T follicular helper cell (primary cell): ENCODE measurements at places on chromosomes 7 and 10.
A peak's percentile ranks its signal among the peaks of the same experiment; 100 is the strongest.

DNA sequence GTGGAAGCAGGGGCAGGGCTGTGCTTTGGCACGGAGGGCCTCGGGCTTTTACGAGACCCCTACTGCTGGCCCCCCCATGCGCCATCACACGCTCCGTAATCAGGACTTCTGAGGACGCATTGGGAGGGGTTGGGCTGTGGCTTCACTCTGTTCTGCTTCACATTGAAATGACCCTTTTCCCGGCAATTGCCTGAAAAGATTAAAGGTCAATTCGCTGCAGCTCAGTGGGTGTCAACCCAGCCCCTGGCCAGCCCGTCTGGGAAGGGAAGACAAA lies 41.7 kb upstream of the UBE3C start:
- no peak for DNase-seq

DNA sequence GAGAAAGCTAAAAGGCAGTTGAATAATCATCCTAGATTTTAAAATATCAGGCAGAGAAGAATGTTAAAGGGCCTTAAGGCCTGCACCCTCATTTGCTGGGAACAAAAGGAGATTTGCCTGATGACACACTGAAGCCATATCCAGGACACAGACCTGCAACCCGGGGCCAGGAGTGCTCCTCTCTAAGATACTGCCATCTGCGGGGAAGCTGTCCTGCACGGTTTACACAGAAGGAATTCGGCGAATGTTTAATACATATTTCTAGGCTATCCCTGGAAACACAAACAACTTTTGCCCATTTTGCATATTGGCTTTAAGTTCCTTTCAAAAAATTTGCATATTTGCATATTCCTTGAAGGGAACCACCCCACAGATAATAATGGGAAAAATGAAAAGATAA lies 52.3 kb downstream of the DYNC1I1 start:
- DNase-seq: no peak

- no peak for DNase-seq
Measured at GRCh38 chr7:38950309-38950708, 27.4 kb upstream of the POU6F2 start.

DNA sequence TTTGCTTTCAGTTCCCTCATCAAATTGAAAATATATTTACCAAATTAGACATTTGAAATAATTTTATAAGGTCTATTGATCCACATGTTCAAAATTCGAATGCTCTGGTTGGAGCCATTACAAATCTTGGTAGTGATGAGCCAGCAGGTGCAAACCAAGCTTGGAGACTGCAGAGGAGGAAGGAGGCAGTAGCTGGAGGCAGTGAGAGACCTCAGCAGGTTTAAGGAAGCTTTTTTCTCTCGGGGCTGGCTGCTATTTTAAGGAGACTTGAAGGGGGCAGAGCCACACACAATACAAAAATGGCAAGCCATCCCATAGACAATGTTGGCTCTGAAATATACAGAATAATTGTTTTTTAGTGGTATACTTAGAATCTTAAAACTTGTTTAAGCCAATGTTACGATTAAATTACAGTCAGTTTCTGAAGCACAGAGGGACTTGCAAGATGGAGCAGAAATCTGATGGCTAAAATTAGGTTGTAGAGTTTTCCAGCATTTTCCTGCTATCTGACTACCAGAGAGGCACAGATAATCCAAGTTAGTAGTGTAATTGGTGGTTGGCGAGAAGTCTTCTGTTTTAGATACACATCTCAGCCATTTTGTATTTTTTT lies 185.8 kb downstream of the SNX10 start:
- no peak for DNase-seq

DNA sequence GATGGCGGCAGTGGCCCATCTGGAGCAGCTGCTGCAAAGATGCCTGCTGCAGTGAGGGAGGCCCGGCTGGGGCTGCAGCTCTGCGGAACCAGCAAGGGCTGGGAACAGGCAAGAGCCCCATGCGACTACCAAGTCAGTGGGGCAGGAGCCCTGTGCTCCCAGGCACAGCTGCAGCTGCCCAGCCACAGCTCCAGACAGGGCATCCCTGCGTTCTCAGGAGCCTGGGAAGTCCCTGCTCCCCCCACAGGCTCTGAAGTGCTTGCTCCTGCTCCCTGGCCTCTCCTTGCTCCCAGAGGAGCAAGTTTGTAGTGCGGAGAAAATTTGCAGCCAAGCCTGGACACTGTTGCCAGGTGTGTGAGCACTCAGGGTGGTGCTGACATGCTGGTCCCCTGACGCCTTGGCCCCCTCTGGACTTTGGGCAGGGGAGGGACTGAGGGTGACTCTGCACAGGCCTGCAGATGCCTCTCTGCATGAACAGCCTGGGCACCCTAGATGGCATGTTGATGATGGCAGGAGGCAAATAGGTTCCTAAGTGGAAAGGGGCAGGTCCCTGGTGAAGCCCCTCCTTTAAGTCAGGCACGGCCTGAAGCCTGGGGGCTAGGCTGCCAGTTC lies 105.6 kb downstream of the LYZL1 start:
- DNase-seq: no peak

DNA sequence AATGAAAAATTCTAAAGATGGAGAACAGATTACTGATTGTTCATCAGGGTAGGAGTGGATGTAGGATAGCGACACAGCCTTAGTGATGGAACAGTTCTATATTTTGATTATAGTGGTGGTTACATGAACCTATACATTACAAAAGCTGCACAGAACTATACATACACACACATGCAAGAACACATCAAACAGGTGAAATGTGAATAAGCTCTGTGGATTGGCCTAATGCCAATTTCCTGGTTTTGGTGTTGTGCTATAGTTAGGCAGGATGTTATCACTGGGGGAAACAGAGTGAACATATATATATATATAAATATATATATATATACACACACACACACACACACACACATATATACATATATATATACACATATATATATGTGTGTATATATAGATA lies 76.4 kb upstream of the PIK3CG start:
- no peak for DNase-seq

GRCh38 chr7:151940048-151940811 lies 16.0 kb upstream of the GALNTL5 start:
- DNase-seq: no peak

GRCh38 chr10:130748409-130749057 lies 563.0 kb downstream of the TCERG1L start:
- no peak for DNase-seq

DNA sequence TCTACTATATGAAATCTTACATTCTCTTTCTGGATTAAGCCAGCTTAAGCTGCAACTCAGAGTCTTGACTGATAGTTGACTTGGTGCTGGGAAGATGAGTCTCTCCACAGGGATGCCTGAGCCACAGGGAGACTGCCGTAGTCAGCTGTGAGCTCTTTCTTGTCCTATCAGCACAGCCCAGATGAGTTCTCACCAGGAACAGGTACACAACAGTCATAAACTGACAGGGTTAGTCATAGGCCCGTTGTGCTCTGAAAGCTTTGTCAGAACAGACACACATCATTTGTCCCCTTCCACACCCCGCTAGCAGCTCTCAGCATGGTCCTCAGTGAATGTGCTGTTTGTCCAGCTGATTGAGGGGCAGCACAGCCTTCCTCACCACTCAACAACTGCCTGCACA lies 221.6 kb downstream of the RPS24 start:
- no peak for DNase-seq

DNA sequence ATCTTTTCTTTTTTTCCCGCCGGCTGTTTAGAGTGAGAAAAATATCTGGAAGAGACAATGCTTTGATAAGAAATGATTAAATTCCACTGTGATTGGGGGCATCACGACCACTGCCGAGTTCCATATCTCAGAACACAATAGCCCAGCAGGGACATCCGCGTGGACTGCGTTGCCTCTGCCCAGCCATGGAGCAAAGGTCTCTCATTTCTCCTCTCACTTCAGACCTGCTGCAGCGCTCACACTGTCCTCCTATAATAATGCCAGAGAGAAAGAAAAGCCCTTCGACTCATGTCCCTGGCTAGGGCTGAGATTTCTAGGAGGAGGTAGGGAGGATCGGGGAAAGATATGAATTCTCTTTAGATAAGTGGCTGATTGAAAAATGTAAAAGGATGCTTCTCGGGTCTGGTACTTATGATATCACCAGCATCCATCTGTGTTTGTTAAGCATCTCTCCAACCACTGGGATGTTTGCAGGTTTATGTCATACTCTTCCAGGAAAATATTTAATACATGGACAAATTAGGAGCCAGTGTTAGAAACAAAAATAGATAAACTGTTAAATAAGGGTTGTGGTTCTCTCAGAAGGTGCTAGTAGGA lies 472.9 kb upstream of the AKR1E2 start:
- no peak for DNase-seq

GRCh38 chr10:98041352-98042043 lies 11.1 kb upstream of the CRTAC1 start:
- DNase-seq: peak; percentile 15

- peak; percentile 59 for DNase-seq
Measured at GRCh38 chr10:71383972-71384687, 12.6 kb upstream of the CDH23 start.

- DNase-seq: no peak
Measured at GRCh38 chr10:11177926-11178471, 160.3 kb downstream of the CELF2 start.

DNA sequence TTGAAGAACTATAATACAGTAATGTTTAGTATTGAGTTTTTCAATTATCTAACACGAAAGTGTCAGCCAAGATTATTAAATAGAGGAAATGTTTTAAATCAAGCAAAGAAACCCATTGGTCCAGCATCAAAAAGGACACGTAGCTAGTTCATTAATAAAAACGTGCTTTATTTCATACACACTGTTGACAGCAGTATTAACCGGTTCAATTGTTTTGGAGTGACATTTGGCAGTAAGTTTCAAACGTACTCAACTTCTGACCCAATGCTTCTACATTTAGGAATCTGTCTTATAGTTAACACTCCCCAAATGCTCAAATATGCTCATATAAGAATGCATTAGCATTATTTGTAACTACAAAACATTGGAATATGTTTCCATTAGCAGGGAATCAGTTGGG lies 41.3 kb downstream of the SLC16A12 start:
- DNase-seq: no peak

DNA sequence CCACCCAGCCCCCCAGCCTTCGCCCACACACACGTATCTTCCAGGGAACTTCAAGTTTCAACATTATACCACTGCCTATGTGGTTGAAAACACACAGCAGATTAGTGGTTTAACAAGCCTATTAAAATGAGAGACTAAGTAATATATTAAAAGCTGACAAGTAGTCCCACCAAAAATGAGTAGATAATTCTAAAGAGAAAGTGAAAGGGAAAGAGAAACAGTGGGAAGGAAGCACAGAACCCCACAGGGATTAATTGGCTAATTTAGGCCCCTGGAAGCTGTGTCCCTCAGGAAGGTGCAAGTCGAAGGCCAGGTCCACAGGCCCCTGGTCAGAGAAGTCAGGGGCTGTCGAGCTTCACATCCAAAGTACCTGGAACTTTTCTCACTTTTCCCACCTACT lies 210.5 kb upstream of the YAE1 start:
- no peak for DNase-seq

GRCh38 chr7:26490640-26491624 lies 199.3 kb downstream of the SNX10 start:
- DNase-seq: no peak

DNA sequence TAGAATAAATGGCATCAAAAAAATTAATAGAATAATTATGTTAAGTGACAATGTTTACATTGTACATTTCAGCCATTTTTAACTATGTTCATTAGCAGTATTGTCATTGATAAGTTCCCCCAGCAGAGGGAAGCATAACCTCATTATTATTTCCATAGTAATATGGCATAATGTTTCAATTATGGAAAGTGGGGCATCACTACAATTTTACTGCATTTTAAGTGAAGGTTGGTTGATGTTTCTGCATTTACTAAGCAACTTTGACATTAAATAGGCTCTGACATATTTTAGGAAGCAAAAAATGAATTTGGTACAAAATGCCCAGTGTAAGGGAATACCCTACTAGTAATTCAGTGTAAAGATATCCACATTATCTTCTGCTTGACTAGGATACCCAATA lies 218.3 kb downstream of the SEMA3A start:
- no peak for DNase-seq

GRCh38 chr10:26555719-26556368 lies 117.7 kb downstream of the APBB1IP start:
- DNase-seq: no peak

- DNase-seq: no peak
Measured at GRCh38 chr10:17431871-17432311, 22.5 kb downstream of the ST8SIA6 start.

DNA sequence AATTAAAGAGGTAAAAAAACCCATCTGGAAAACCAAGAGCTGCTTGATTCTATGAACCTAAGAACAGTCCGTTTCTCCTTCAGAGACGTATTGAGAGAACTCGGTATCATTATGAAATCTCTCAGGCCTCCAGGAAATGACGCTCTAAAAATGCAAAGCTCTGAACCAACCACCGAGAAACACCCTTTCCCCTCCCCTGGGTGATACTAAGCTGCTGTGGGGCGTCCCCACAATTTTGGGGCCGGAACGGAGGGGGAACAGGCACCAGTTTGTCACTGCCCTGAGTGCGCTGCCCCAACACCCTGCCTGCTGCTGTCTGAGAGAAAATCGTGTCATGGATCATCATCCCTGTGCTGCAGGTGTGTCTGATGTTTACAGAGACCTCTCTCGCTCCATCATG lies 509.5 kb downstream of the DNAJB6 start:
- no peak for DNase-seq
